ENCODE measurements at places on chromosomes 4 and X. TPM values are rescaled to one million over a fixed set of nuclear protein-coding genes. Genes with fewer than 3 reads are reported as not detected.

The ODAPH gene
- not detected for polyA plus RNA-seq

The CTSO gene
- polyA plus RNA-seq = 6.7 TPM

The TXLNG gene
- 11.0 TPM for polyA plus RNA-seq

The PRR32 gene
- polyA plus RNA-seq = not detected

The TMEM156 gene
- 0.28 TPM for polyA plus RNA-seq

The USP27X gene
- 2.0 TPM for polyA plus RNA-seq

The GAB3 gene
- polyA plus RNA-seq = 0.85 TPM

The EXOC1L gene
- polyA plus RNA-seq = 0.07 TPM

The PPARGC1A gene
- 1.2 TPM for polyA plus RNA-seq

The FRMPD4 gene
- not detected for polyA plus RNA-seq

The NOX1 gene
- 0.02 TPM for polyA plus RNA-seq

The RHOXF2B gene
- polyA plus RNA-seq = not detected

The ASMT gene
- 0.07 TPM for polyA plus RNA-seq

Data from adipose tissue (tissue), 3 donors.